ENCODE measurements at places on chromosomes 3 and 15.

- DNase-seq: no peak
Measured at GRCh38 chr15:50168783-50169411, 13.1 kb upstream of the SLC27A2 start.

DNA sequence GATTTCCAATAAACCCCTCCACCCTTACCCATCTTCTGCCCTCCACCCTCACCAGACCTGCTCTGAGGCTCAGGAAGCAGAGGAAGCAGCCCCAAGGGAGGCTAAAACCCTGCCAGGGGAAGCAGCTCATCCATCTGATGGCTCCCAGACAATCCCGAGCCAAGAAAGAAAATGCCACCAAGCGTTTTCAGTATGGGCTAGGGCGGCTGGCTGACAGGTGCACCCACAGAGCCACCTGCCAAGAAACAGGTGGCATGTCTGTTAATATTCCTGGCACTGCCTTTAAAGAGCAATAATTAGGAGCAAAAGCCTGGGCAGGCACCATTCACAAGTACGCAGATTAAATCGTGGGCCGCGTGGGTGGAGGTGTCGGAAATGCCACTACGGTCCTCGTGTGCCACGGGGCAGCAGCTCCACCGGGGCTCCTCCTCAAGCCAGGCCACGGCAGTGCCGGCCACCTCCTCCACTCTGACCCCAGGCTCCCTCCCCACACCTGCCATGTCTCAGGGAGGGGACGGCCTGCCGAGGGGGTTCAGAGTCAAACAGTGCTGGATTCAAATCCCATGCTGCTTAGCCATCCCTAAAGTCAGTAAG is 23.9 kb upstream of the GRIP2 start:
- no peak for DNase-seq

DNA sequence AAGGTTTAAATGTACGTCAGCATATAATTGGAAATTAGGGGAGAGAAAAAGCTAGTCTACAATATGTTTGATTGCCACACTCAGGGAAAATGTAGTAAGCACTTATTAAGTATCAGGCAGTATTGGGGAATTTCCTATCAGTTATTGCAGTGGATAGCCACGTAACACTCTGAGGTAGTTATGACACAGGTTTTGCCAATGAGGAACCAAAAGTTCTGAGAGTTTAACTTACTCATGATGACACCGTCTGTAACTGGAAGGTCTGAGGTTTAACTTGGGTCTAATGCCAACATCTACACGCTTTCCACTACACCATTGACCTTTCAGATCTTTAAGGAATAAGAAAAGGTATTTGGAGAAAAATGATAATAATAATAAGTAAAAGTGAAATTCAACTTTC is 89.5 kb downstream of the ZMAT3 start:
- DNase-seq: no peak

DNA sequence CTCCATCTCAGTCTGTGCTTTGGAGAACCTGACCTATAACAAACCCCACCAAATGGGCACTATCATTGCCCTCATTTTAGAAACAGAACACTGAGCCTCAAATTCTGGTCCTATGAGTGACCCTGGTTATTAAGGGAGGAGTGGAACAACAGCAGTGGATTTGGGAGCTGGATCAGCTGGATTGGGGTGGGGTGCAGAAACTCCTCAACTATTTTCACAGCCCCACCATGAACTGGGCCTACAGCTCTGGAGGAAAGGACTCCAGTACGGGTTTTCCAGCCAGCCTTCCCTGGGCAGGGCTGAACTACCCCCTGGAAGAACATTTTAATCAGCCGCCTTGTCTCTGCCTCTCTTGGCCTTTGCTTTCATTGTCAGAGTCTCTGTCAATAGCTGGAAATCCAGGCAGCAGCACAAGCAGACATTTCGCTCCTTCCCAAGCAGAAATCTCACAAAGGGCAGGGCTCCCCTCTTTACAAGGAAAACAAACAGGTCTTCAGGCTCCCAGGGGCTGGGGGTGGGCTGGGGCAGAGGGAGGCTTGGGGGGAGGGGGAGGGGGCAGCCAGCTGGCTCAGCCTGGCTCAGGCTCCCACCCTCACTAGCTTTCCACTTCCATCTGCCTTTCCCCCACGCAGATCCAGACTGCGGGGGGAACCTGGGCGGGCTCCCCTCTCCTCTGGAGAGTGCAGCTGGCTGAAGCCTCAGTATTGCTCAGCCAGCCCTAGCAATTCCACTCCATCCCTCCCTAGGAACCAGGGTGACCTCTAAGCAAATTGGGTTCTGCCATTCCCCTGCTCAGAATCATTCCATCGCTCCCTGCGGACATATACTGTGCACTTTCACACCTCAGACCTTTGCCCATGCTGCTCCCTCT is 13.7 kb upstream of the TLE3 start:
- DNase-seq: peak; percentile 79

DNA sequence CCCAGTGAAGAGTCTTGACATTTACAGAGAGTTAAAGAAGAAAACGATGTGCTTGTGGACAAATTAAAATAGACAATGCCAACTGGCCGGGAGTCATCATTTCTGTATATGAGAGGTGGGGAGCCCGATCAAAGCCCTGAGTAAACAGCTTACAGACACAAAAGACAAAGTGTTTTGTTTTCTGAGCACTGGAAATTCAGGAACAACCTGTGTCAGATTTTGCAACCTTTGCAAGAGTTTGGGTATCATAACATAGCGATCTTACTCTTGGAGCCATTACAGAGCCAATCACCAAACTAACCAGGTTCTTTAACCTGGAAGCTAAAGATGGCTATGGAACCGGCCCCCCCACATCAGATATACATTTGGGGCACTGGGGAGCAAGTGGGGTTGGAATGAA is 101.9 kb upstream of the LRIG1 start:
- DNase-seq: no peak

- no peak for DNase-seq
Measured at GRCh38 chr3:42289026-42289425, 23.0 kb upstream of the CCK start.

GRCh38 chr3:169090559-169090958 is 573.0 kb downstream of the MECOM start:
- DNase-seq: no peak

DNA sequence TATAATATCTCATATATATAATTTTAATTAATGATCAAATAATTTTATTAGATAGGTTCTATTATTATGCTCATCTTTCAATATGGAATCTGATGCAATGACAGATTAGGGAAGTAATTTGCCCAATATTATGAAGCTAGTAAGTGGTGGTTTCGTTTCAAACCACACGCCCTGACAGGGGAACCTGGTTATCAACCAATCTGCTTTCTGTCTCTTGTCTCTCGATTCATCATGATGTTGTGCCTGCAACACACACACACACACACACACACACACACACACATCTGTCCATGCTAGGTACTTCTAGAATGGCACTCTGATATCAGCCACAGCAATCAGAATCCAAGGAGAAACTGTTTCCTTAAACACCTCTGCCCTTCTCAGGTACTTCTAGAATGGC is 128.4 kb downstream of the ZBBX start:
- DNase-seq: no peak

GRCh38 chr3:60931452-60931851 is 319.8 kb downstream of the FHIT start:
- DNase-seq: no peak

DNA sequence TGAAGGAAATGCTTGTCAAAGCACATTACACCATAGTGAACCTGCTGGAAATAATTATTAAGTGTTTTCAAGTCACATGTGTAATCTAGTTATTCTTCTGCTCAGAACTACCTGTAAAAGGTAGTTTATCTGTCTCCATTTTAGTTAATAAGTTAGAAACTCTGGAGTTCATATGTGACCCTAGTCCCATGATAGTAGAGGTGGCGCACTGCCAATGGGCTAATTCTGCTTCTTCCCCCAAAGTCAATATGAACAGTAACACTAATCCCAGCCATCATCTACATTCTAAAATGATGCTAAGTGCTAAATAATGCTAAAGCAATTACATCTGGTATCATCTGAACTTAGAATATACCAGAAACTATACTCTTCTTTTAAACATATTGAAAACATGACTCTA is 361.0 kb upstream of the NECTIN3 start:
- DNase-seq: no peak
